ENCODE measurements at places on chromosomes 5 and 9. TPM values are rescaled to one million over a fixed set of nuclear protein-coding genes. Genes with fewer than 3 reads are reported as not detected.
A peak's percentile ranks its signal among the peaks of the same experiment; 100 is the strongest.

- H3K27ac ChIP-seq: no peak overlapping the region
- no peaks in the 10 kb centered on the region for H3K4me1 ChIP-seq
- no peaks in the 10 kb centered on the region for H3K36me3 ChIP-seq
- H3K4me3 ChIP-seq: no peak overlapping the region
- no peaks in the 10 kb centered on the region for H3K27me3 ChIP-seq
Observed at GRCh38 chr9:61673247-61673646, 483.4 kb downstream of the SPATA31A7 start.

DNA sequence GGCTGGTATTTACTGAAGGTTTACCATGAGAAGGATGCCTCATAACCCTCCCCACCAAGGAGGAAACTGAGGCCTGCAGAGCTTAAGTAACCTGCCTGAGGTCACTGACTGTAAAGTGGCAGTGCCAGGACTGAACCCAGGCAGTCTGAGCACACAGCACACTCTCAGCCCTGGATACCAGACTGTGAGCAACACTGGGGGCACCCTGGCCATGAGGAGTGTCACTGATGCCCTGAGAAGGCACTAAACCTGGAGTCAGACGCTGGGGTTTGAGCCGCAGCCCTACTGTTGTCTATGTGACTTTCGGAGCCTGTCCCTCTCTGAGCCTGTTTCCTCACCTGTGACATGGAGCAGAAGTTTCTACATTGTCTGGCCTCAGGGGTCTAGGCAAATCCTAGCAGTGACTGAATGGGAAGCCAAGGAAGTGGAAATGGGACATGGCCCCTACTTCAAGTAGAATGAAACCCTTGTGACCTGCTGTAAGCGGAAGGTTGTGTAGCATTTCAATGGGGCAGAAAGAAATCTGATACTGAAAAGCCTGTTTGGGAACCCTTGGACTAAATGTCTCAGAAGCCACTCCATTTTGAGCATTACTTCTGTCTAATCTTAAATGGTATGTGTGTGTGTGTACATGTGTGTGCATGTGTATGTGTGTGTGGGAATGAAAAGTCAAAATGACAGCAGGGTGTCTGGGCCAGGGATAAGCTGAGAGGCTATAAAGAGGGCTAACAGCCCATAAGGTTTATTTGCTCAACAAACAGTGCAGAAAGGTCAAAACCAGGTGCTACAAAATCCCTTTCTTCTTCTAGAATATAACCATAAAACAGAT lies 36.0 kb downstream of the B4GALT1 start:
- peak overlapping the region; percentile 67 for H3K27ac ChIP-seq
- H3K4me1 ChIP-seq: peaks cover 77% of the 10 kb centered on the region
- H3K4me3 ChIP-seq: no peak overlapping the region
- peaks cover 74% of the 10 kb centered on the region for H3K36me3 ChIP-seq
- DNase-seq: no peak

GRCh38 chr9:36045610-36046009 lies 8.9 kb downstream of the RECK start:
- no peaks in the 10 kb centered on the region for H3K4me1 ChIP-seq
- H3K27me3 ChIP-seq: no peaks in the 10 kb centered on the region
- H3K4me3 ChIP-seq: no peak overlapping the region
- DNase-seq: no peak
- no peak overlapping the region for H3K27ac ChIP-seq

DNA sequence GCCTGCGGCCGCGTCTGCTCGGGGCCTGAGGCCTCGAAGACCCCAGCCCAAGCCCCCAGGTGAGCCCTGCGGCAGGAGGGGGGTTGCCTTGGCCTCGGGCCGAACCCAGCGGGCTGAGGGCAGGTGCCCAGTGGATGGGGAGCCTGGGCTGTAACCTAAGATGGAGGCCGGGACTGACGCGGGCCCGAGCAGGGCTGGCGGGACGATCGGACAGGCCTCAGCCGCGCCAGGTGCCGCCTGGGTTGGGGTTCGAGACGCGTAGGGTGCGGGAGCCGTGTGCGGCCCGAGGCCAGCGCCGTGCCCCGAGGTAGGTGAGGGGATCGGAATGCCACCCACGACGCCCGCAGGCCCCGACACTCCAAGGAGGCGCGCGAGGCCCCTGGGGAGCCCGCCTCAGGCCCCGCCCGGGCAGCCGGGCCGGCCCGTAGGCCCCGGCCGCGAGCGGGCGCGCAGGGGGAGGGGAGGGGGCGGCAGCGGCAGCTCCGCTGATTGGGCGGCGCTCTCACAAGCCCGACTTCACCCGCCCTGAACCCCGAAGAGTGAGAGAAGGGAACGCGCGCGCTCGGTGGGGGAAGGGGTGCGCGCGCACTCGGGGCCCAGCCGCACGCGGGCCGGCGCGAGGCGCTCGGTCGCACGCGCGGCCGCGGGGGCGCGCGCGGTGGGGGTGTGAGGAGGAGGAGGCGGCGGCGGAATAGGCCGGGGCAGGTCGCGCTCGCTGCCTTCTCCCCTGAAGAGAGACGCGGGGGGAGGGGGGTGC lies at the start of gene NSD1:
Gene NSD1 (plus strand): TSS at position 678 of the 757 bp plus-strand sequence. CDS start 1,331 bp downstream, outside the sequence.
- peak within 1 kb of the TSS; percentile 76 for H3K4me3 ChIP-seq
- no peaks in the 10 kb centered on the region for H3K27me3 ChIP-seq

Gene MARCOL
- polyA plus RNA-seq: 0.11 TPM

DNA sequence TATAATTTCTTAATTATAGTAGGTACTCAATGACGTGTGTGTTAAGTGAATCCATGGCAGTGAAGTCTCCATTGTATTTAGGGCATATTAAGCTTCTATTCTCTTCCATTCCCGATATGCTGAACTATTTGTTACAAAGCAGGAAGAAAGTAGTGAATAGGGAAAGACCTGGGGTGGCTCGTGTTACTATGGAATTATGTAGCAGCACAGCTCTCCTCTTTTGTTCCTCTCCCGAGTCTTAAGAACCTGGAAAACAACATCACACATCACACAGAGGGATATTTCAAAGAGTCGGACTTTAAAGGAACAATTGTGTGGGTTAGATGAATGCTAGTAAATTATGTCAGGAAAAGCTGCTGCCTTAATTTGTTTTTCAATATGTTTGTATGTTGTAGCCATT lies 131.8 kb downstream of the PCSK5 start:
- peaks cover 7% of the 10 kb centered on the region for H3K36me3 ChIP-seq
- H3K4me3 ChIP-seq: no peak overlapping the region
- no peak overlapping the region for H3K27ac ChIP-seq
- DNase-seq: no peak

Gene RAD23B
- 114 TPM for polyA plus RNA-seq

DNA sequence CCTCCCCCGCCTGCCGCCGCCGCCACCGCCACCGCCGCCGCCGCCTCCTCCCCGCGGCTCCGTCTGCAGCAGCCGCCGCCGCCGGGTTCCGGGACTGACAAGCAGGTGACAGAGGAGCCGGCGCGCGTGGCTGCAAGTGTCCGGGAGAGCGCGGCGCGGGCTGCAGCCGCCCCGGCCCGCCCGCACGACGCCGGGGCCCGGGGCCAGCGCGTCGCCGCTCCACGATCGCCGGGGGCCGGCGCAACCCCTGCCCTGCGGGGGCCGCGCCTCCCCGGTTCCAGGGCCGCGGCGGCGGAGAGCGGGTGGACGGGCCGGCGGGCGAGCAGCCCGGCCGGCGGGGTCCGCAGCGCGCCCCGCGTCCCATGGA lies 343 bp downstream of the LMX1B start:
- H3K36me3 ChIP-seq: no peaks in the 10 kb centered on the region
- DNase-seq: no peak
- H3K27ac ChIP-seq: no peak overlapping the region
- H3K4me3 ChIP-seq: no peak overlapping the region

Gene VCAN
- 597 TPM for polyA plus RNA-seq

GRCh38 chr5:115329475-115329874 lies 33.0 kb upstream of the CCDC112 start:
- no peak overlapping the region for H3K4me3 ChIP-seq
- DNase-seq: no peak
- H3K36me3 ChIP-seq: no peaks in the 10 kb centered on the region
- H3K27ac ChIP-seq: no peak overlapping the region

GRCh38 chr9:123044586-123044985 lies 11.1 kb downstream of the GPR21 start:
- H3K27ac ChIP-seq: no peak overlapping the region
- peak; percentile 68 for DNase-seq
- no peak overlapping the region for H3K4me3 ChIP-seq
- no peaks in the 10 kb centered on the region for H3K27me3 ChIP-seq

DNA sequence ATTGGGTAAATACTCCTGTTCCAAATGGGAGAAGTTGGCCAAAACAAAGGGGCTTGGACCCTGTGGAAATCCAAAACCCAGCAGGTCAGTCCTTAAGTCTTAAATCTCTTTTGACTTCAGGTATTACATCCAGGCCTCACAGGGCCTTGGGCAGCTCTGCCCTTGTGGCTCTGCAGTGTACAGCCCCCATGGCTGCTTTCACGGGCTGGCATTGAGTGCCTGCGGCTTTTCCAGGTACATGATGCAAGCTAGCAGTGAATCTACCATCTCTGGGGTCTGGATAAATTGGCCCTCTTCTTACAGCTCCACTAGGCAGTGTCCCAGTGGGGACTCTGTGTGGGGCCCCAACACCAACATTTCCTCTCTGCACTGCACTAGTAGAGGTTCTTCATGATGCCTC lies 308.5 kb upstream of the ARRDC3 start:
- H3K27me3 ChIP-seq: no peaks in the 10 kb centered on the region
- H3K27ac ChIP-seq: no peak overlapping the region
- H3K36me3 ChIP-seq: no peaks in the 10 kb centered on the region
- no peak for DNase-seq

- H3K4me1 ChIP-seq: no peaks in the 10 kb centered on the region
- no peaks in the 10 kb centered on the region for H3K27me3 ChIP-seq
- H3K36me3 ChIP-seq: no peaks in the 10 kb centered on the region
- no peak for DNase-seq
Observed at GRCh38 chr9:98520221-98520960, 188.3 kb downstream of the GABBR2 start.

Gene TOR1B
- 21.6 TPM for polyA plus RNA-seq

GRCh38 chr5:125743939-125744338 lies 679.3 kb upstream of the GRAMD2B start:
- no peaks in the 10 kb centered on the region for H3K27me3 ChIP-seq
- H3K4me3 ChIP-seq: no peak overlapping the region
- DNase-seq: no peak
- no peaks in the 10 kb centered on the region for H3K36me3 ChIP-seq

Gene FRRS1L
- 3.9 TPM for polyA plus RNA-seq

Gene ACOT12
- polyA plus RNA-seq: 0.15 TPM

- H3K36me3 ChIP-seq: no peaks in the 10 kb centered on the region
- DNase-seq: no peak
- no peak overlapping the region for H3K27ac ChIP-seq
- H3K4me3 ChIP-seq: no peak overlapping the region
- H3K27me3 ChIP-seq: no peaks in the 10 kb centered on the region
Observed at GRCh38 chr5:175572886-175573285, 85.0 kb upstream of the HRH2 start.

Gene TAF11L7
- polyA plus RNA-seq: not detected

DNA sequence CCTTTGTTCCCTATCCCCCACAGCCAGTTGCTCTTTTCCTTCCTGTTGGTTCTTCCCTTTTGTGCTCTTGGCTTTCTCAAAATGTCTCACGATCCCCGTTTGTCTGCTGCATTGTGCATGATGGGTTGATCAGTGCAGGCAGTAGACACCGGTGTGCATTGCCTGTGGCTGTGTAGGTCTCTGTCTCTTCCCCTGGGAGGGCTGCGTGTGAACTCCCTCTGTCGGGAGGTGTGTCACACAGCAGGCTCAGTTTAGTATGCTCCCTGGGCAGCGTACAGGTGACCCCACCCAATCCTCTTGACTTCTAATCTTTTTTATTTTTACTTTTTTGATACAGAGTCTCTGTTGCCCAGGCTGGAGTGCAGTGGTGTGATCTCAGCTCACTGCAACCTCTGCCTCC lies 265.3 kb downstream of the FSTL4 start:
- no peaks in the 10 kb centered on the region for H3K36me3 ChIP-seq
- H3K4me3 ChIP-seq: no peak overlapping the region
- H3K27ac ChIP-seq: no peak overlapping the region
- H3K27me3 ChIP-seq: no peaks in the 10 kb centered on the region

GRCh38 chr5:128237546-128237945 lies 154.0 kb downstream of the SLC12A2 start:
- H3K27me3 ChIP-seq: no peaks in the 10 kb centered on the region
- H3K4me3 ChIP-seq: no peak overlapping the region
- no peak overlapping the region for H3K27ac ChIP-seq
- DNase-seq: no peak
- no peaks in the 10 kb centered on the region for H3K4me1 ChIP-seq

Gene GAS1
- polyA plus RNA-seq: 18.9 TPM

GRCh38 chr9:129070696-129071525 lies 10.0 kb upstream of the DOLPP1 start:
- H3K36me3 ChIP-seq: no peaks in the 10 kb centered on the region
- H3K27ac ChIP-seq: no peak overlapping the region
- no peaks in the 10 kb centered on the region for H3K27me3 ChIP-seq
- no peak overlapping the region for H3K4me3 ChIP-seq

DNA sequence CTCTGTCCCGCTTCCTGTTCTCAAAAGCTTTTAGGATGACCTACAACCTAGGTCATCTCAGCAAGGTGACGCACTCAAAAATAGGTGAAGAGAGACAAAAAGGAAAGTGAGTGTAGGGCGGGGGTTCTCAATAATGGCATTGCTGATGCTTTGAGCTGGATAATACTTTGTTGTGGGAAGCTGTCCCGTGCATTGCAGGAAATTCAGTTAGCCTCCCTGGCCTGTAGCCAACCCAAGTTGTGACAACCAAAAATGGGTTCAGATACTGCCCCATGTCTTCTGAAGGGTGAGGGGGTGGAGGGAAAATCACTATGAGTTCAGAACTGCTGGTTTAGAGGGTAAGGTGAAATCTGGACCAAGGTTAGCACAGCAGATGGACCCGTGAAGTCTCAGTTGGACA lies 151.4 kb downstream of the MAST4 start:
- no peak overlapping the region for H3K27ac ChIP-seq
- no peaks in the 10 kb centered on the region for H3K36me3 ChIP-seq
- no peak for DNase-seq
- H3K4me3 ChIP-seq: no peak overlapping the region
- H3K4me1 ChIP-seq: peaks cover 16% of the 10 kb centered on the region

DNA sequence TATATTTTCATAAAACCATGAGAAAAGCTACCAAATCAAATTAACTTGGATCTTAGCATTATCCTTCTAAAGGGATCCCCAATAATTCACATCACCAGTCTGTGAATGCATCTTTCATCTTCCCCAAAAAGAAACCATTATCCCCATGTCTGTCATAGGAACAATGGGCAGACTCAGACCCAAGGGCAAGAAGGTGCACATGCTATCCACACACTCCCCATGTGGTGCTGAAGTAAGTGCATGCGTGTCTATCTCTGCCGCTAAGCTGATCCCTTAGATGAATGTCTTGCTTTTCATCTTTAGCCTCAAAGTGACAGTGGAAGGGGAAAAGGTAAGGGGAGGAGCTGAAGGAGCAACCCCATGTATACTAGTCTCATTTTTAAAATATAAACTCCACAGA lies 10.2 kb downstream of the SPOCK1 start:
- no peak overlapping the region for H3K4me3 ChIP-seq
- H3K27ac ChIP-seq: no peak overlapping the region
- H3K36me3 ChIP-seq: no peaks in the 10 kb centered on the region
- no peak for DNase-seq
- no peaks in the 10 kb centered on the region for H3K27me3 ChIP-seq
